WTC11 (cell line): ENCODE measurements at places on chromosomes 1 and 21.

- no peak for DNase-seq
Measured at GRCh38 chr1:160030657-160031364, 979 bp downstream of the PIGM start.

GRCh38 chr1:8023287-8023994 lies 2.7 kb downstream of the ERRFI1 start:
- no peak for DNase-seq

- DNase-seq, result peak; percentile 39
Measured at GRCh38 chr1:20223551-20224419, 37.5 kb upstream of the PLA2G2C start.

GRCh38 chr1:10155087-10155712 lies 55.2 kb upstream of the KIF1B start:
- no peak for DNase-seq

GRCh38 chr1:89757532-89757931 lies 63.3 kb upstream of the LRRC8D start:
- no peak for DNase-seq

DNA sequence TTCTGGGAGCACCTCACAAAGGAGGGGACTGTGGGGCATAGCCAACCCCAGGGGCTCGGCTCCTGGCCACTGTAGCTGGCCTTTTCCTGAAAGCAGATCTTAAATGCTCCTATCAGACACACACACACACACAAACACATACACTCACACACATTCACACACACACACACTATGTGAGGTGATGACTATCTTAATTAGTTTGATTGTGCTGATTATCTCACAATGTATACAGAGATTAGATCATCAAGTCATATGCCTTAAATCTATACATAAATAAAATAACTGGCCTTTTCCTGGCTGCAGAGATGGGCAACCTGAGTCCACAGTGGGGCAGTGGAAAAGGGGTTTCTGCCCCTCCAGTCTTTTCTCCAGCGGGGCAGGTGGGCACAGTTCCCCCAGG lies 27.1 kb downstream of the LGR6 start:
- DNase-seq, result no peak

GRCh38 chr1:116417678-116418077 lies 44.6 kb downstream of the ATP1A1 start:
- no peak for DNase-seq
